ENCODE measurements at places on chromosomes 3 and 15. TPM values are rescaled to one million over a fixed set of nuclear protein-coding genes. Genes with fewer than 3 reads are reported as not detected.

ANKUB1 gene
- 2.2 TPM for total RNA-seq

DISP2 gene
- 2.5 TPM for total RNA-seq

ROBO1 gene
- 20.3 TPM for total RNA-seq

DLL4 gene
- 18.1 TPM for total RNA-seq

VIPR1 gene
- 60.7 TPM for total RNA-seq

KBTBD8 gene
- 3.6 TPM for total RNA-seq

SNAP23 gene
- total RNA-seq = 89.9 TPM

GRCh38 chr3:149186219-149186618, 35.4 kb downstream of the CP start:
- H3K36me3 ChIP-seq = no peaks in the 10 kb centered on the region
- H3K4me1 ChIP-seq = no peaks in the 10 kb centered on the region
- no peak overlapping the region for H3K27ac ChIP-seq
- no peak overlapping the region for H3K4me3 ChIP-seq
- no peak for DNase-seq

GRCh38 chr15:80744826-80745225, 34.3 kb upstream of the CEMIP start:
- H3K4me1 ChIP-seq = peaks cover 58% of the 10 kb centered on the region
- peaks cover 5% of the 10 kb centered on the region for H3K36me3 ChIP-seq
- H3K27me3 ChIP-seq = no peaks in the 10 kb centered on the region
- H3K4me3 ChIP-seq = no peak overlapping the region

GRCh38 chr3:122577409-122578031, at the start of gene PARP15:
Gene PARP15, plus strand, starts transcription at chr3:122577650. Its CDS starts 18 bp downstream, at chr3:122577668.
- peak; percentile 82 for DNase-seq
- H3K27ac ChIP-seq = no peak within 1 kb of the TSS
- peaks cover 29% of the 10 kb centered on the region for H3K4me1 ChIP-seq
- H3K36me3 ChIP-seq = peaks cover 23% of the 10 kb centered on the region
- H3K27me3 ChIP-seq = peaks cover 6% of the 10 kb centered on the region

DNA sequence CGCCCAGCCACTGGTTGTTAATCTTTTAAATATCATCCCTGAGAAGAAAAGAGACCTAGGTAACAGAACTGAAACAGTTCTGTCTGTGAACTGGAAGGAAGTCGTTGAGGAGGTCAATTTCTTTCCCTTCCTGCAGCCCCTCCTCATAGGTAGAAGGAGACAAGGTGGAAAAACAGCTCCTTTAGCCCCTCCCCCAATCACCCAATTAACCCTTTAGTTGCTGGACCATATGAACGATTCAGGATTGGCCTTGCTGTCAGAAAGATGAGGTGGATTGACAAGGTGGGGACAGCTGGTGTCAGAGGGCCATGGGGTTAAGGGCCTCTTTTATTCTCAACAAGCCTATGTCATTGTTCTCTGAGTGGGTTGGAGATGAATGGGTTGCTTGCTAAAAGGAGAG, 36.0 kb upstream of the ZNF445 start:
- peaks cover 19% of the 10 kb centered on the region for H3K4me1 ChIP-seq
- H3K36me3 ChIP-seq = no peaks in the 10 kb centered on the region
- no peak overlapping the region for H3K27ac ChIP-seq
- no peaks in the 10 kb centered on the region for H3K27me3 ChIP-seq
- DNase-seq = no peak
- H3K4me3 ChIP-seq = no peak overlapping the region

GRCh38 chr15:101439285-101439919, 50.1 kb downstream of the PCSK6 start:
- no peak overlapping the region for H3K4me3 ChIP-seq
- DNase-seq = no peak
- H3K27ac ChIP-seq = no peak overlapping the region
- H3K36me3 ChIP-seq = no peaks in the 10 kb centered on the region

DNA sequence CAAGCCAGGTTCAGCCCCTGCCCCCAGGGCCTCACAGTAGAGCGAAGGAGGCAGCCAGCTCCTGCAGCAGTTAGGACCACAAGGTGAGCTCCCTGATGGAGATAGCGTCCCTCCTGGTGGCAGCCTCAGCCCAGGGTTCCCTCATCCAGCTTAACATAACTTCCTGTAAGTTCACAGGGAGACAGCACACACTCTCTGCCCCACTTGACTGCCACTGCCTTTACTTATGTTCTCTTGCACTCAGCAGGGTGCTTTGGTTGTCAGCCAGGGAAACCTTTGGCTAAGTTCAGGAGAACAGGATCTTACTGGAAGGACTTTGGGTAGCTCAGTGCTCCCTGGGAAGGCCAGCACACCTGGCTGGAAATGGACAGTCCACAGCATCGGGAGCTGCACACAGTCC, 10.9 kb downstream of the KBTBD13 start:
- H3K36me3 ChIP-seq = no peaks in the 10 kb centered on the region
- peaks cover 11% of the 10 kb centered on the region for H3K27me3 ChIP-seq
- peaks cover 27% of the 10 kb centered on the region for H3K4me1 ChIP-seq
- DNase-seq = no peak
- H3K27ac ChIP-seq = peak overlapping the region; percentile 59
- no peak overlapping the region for H3K4me3 ChIP-seq

DNA sequence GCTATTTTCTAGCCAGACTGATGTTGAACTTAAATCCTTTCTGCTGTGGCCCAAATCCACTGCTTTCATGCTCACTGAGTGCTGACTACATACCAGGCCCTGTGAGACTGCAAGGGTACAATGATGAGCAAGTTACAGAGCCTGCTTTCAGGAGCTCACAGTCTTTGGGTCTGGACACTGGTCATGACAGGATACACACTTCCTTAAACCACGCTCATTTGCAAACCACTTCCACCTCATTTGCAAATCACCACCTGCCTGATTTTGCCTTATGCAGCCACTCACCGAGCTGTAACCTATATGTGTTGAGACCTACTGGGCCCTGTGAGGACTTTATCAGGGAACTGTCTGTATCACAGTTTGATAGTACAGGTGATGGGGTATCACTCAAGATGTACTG, 50.2 kb upstream of the LRRC58 start:
- no peaks in the 10 kb centered on the region for H3K27me3 ChIP-seq
- no peak overlapping the region for H3K27ac ChIP-seq
- H3K36me3 ChIP-seq = no peaks in the 10 kb centered on the region
- no peak for DNase-seq
- H3K4me1 ChIP-seq = no peaks in the 10 kb centered on the region
- no peak overlapping the region for H3K4me3 ChIP-seq

GRCh38 chr3:119322835-119323722, 28.9 kb downstream of the ARHGAP31 start:
- peak overlapping the region; percentile 96 for H3K27ac ChIP-seq
- H3K27me3 ChIP-seq = no peaks in the 10 kb centered on the region
- H3K36me3 ChIP-seq = no peaks in the 10 kb centered on the region
- peak overlapping the region; percentile 46 for H3K4me3 ChIP-seq
- peak; percentile 85 for DNase-seq

- H3K4me1 ChIP-seq = peaks cover 5% of the 10 kb centered on the region
- no peaks in the 10 kb centered on the region for H3K36me3 ChIP-seq
- DNase-seq = no peak
These were observed 225.6 kb downstream of the TIGIT start for GRCh38 chr3:114519415-114519814.

GRCh38 chr3:170180079-170180907, 1.2 kb downstream of the PHC3 start:
- peak overlapping the region; percentile 77 for H3K4me3 ChIP-seq
- peaks cover 35% of the 10 kb centered on the region for H3K4me1 ChIP-seq
- H3K27ac ChIP-seq = peak overlapping the region; percentile 97
- no peak for DNase-seq
- H3K36me3 ChIP-seq = peaks cover 33% of the 10 kb centered on the region

GRCh38 chr15:25568751-25569150, 129.9 kb upstream of the UBE3A start:
- no peaks in the 10 kb centered on the region for H3K27me3 ChIP-seq
- H3K27ac ChIP-seq = no peak overlapping the region
- H3K4me1 ChIP-seq = no peaks in the 10 kb centered on the region

Data from left lung (tissue), 14 donors.